Spleen (tissue), 13 donors: ENCODE measurements at places on chromosomes 12 and 14.

- DNase-seq: no peak
Observed at GRCh38 chr12:122793685-122794106, 19.3 kb downstream of the CCDC62 start.

GRCh38 chr12:61765926-61766325, 494.3 kb upstream of the USP15 start:
- DNase-seq: no peak

GRCh38 chr12:58254463-58255100, 313.2 kb downstream of the ATP23 start:
- DNase-seq: no peak

GRCh38 chr14:23544511-23545447, 6.8 kb downstream of the ZFHX2 start:
- DNase-seq: peak; percentile 69

DNA sequence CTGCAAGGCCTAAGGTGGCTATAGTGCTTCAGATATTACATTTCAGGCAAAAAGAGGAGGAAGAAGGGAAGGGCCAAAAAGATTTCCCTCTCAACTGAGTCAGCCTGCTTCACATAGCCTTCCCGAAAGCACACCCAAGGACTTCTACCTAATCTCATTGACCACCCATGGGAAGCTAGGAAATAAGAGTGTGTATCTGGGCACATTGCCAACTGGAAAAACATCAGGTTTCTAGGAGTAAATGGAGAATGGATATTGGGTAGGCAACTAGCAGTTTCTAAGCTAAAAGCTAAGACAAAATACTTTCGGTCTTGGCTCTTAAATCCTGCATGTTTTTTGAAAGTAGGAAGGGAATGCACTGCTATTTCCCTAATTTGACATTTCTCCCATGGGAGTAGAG, 221.7 kb upstream of the GRIP1 start:
- DNase-seq: no peak
